Heart right ventricle (tissue), 16 donors: ENCODE measurements at places on chromosomes 3 and 15. TPM values are rescaled to one million over a fixed set of nuclear protein-coding genes. Genes with fewer than 3 reads are reported as not detected.

The GATA2 gene
- total RNA-seq: 14.3 TPM

The CKMT1A gene
- total RNA-seq: 0.38 TPM

The TGM5 gene
- total RNA-seq: not detected

The POTEB2 gene
- total RNA-seq: not detected

The ANKRD63 gene
- total RNA-seq: 1.9 TPM

The AGTR1 gene
- 1.8 TPM for total RNA-seq

DNA sequence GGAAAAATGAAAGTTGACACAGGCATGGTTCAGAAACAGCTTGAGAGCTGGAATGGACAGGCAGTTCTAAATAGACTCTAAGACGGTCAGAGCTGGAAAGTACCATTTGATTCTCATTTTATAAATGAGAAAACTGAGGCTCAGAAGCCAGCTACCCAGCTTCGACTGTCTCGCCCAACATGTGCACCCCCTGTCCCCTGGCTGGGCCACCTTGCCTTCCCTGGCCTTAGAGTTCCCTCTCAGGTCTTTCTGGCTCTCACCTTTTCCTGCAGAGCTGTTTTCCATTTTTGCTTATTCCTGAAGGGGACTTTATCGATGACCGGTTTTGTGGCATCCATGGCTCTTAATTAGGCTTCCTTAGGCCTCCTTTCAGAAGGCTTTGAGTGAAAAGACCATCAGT lies 17.3 kb upstream of the DOCK3 start:
- DNase-seq: no peak
- no peaks in the 10 kb centered on the region for H3K36me3 ChIP-seq
- no peaks in the 10 kb centered on the region for H3K27me3 ChIP-seq
- H3K27ac ChIP-seq: no peak overlapping the region
- no peaks in the 10 kb centered on the region for H3K4me1 ChIP-seq

DNA sequence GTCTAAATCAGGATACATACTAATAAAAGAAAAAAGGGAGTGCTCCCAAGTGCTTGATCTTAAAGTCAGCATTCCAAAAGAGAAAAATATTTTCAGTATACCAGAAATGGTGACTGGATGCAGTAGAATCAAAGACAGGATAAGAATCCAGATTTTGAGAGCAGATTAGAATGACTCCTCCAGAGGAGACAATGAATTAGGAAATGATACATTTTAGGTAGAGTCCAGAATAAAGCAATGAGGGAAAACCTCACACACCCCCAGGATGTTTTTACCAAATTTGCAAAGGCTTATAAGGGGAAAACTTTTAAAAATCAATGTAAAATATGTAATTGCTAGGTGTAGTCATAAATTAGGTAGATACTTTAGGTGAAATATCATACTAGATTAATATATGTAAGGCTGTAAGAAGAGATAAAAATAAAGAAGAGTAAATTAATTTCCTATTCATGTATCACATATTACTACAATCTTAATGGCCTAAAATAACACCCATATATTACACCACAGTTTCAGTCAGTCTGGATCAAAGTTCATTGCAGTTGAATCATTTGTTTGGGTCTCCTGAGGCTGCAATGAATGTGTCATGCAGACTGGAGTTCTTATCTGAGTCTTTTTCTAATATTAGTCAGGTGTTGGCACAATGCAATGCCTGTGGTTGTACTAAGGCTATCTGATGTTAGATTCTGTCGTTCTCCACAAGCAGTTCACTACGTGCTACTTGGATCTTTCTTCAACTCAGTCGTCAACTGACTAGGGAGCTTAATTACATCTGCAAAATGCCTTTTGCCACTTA lies 547.8 kb upstream of the EPHA6 start:
- H3K4me1 ChIP-seq: peaks cover 15% of the 10 kb centered on the region
- no peaks in the 10 kb centered on the region for H3K27me3 ChIP-seq
- no peak overlapping the region for H3K27ac ChIP-seq
- no peak overlapping the region for H3K4me3 ChIP-seq
- H3K36me3 ChIP-seq: no peaks in the 10 kb centered on the region

DNA sequence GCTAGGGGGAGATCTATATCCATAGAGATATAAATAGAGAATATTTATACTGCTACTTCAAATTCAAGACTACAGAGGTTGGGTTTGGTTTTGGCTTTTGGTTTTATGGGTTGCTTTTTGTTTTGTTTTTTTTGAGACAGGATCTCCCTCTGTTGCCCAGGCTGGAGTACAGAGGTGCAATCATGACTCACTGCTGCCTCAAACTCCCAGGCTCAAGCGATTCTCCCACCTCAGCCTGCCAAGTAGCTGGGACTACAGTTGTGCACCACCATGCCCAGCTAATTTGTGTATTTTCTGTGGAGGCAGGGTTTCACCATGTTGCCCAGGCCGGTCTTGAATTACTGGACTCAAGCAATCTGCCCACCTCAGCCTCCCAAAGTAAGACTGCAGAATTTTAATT lies 3.9 kb upstream of the UBL7 start:
- peaks cover 17% of the 10 kb centered on the region for H3K4me1 ChIP-seq
- H3K27me3 ChIP-seq: no peaks in the 10 kb centered on the region
- no peak overlapping the region for H3K27ac ChIP-seq

- peaks cover 36% of the 10 kb centered on the region for H3K4me1 ChIP-seq
- H3K4me3 ChIP-seq: no peak overlapping the region
- H3K27ac ChIP-seq: no peak overlapping the region
- no peaks in the 10 kb centered on the region for H3K36me3 ChIP-seq
- H3K27me3 ChIP-seq: no peaks in the 10 kb centered on the region
- DNase-seq: no peak
These were observed 101.4 kb downstream of the FNDC3B start for GRCh38 chr3:172140499-172141391.

- H3K4me3 ChIP-seq: no peak overlapping the region
- H3K36me3 ChIP-seq: no peaks in the 10 kb centered on the region
- no peaks in the 10 kb centered on the region for H3K27me3 ChIP-seq
- no peaks in the 10 kb centered on the region for H3K4me1 ChIP-seq
These were observed 10.2 kb upstream of the LACTB start for GRCh38 chr15:63111481-63111880.

GRCh38 chr3:5798809-5799208 lies 611.3 kb downstream of the EDEM1 start:
- H3K27ac ChIP-seq: no peak overlapping the region
- H3K36me3 ChIP-seq: no peaks in the 10 kb centered on the region
- H3K4me3 ChIP-seq: no peak overlapping the region
- no peaks in the 10 kb centered on the region for H3K27me3 ChIP-seq

DNA sequence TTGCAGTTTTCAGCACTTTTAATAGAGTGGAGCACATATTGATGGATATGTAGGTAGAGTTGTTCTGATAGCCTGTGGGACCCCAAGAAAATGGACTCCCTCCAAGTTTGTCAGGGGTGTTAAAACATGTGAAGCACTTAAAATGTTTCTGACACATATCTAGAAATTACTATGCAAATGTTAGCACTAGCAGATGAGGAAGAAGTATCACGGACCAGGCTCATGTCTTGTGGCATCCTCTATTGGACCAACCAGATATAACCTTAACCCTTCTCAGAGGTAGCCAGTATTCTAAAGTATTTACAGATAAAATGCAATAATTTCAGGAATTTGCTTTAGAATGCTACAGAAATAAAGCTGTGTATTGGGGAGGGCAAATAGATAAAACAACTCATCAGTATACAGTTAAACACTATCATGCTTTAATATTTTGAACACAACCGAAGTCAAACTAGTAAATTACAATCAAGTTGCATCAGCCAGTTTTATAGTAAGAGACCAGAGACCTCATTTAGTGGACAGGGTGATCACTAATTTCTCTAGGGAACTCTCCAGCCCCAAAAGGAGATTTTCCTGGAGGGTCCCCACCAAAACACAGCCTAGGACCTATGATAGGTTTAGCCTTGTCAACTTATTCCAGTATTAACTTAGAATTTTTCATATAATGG lies 57.2 kb upstream of the FBN1 start:
- DNase-seq: no peak
- no peaks in the 10 kb centered on the region for H3K4me1 ChIP-seq
- no peak overlapping the region for H3K27ac ChIP-seq
- H3K4me3 ChIP-seq: no peak overlapping the region

DNA sequence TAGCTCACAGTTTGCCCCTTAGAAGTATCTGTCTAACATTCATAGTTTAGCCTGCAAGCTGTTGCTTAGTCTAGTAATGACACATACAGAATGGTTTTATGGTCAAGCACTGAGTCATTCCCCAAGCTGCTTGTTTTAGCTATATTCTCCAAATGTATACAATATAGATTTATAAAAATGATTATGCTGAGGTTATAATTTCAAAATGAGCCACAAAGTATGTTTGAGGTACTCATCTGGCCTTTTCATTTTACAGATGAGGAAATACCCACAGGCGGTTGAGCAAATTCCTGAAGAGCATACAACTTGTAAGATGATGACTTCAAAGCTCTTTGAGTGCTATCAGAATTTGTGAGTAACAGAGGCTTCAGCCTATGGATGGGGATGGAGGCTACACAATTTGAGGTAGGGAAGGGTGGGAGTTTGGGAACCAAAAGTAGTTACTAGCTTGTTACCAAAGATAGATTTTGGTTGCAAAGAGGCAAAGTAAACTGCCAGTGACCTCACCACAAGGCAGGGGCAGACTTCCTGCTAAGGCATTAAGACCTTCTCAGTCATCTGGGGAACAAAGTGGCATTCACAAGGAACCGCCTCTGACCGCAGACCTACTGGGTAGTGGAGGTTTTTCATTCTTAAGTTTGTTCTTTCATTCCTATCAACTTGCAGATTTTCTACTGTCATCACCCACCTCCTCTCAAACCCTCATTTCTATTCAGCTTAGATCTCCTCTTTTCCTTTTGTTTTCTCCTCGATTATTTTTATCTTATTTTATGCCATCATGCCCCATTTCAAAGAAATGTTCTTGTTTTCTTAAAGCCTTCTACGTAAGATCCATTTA lies 257.2 kb upstream of the NECTIN3 start:
- H3K4me1 ChIP-seq: no peaks in the 10 kb centered on the region
- H3K36me3 ChIP-seq: no peaks in the 10 kb centered on the region
- no peak overlapping the region for H3K4me3 ChIP-seq
